ENCODE measurements at places on chromosomes 5 and 9.

DNA sequence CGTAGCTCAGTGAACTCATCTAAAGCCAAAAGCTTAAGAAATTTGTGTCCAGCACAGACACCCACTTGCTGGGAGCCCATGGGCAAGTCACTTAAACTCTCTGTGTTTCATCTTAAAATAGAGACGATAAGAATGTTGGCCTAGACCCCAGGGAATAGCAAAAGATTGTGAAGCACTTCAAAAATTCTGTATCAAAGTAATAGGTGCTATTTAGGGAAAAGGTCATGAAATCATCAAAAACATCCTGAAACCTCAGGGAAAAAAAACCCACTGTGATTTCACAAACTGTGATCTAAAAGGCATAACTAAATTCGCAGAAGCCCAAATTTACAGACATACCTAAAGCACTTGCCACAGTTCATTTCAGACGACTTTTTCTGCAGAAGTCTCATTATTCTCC is 278.3 kb downstream of the NR2F1-AS1 start:
- DNase-seq, result no peak

DNA sequence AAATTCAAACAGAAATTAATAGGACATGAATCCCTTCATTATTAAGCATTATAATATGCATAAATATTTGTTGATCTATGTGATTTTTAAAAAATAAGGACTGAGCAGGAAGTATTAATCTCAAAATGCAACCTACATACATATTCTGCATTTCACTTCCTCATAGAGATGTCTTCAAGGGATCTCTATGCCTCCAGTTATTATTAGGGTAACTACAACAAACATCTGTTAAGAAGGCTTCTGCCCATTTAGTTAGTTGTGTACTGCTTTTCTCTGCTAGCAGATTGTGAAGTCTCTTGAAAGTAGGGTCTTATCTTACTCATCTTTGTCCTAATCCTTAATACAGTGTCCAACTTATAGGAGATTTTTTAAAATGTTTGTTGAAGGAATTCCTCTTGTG is 414.1 kb downstream of the ACTL7B start:
- no peak for DNase-seq

GRCh38 chr9:12666813-12667212 is 26.4 kb upstream of the TYRP1 start:
- no peak for DNase-seq

DNA sequence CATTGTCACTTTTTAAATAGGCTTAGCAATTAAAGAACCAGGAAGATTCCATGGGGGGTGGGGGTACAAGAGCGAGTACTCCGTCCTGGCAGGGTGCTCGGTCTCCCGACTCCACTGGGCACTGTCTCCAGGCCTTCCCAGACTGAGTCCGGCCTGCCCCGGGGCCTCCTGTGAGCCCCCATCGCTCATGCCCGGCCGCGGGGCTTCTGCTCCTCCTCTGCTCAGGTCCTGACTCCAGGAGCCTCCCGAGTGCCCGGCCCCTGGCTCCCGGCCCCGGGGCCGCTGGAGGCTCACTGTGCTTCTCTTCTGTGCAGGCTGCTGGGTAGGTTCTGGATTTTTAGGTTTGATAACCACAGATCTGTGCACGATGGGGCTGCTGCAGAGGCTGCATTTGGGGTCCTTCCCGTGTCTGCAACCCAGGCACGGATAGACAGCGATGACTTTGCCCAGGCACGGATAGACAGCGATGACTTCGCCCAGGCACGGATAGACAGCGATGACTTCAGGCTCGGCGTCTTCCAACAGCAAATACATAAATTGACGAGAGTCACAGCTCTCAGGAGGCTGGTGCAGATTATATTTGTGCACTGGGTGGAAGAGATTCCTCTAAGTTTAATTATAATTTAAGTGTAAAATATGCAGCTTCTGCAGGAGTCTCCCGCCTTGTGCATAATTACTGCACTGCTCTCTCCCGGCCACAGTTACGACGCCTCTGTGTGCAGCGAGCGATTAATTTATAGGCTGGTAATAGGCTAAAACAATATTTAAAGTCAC is 74.8 kb upstream of the RXRA start:
- no peak for DNase-seq

- no peak for DNase-seq
These were observed 97.4 kb downstream of the PARP8 start for GRCh38 chr5:50763846-50764245.

- no peak for DNase-seq
These were observed 17.3 kb upstream of the LTC4S start for GRCh38 chr5:179776411-179776938.

GRCh38 chr5:150356575-150357294 is 762 bp upstream of the TCOF1 start:
- no peak for DNase-seq

DNA sequence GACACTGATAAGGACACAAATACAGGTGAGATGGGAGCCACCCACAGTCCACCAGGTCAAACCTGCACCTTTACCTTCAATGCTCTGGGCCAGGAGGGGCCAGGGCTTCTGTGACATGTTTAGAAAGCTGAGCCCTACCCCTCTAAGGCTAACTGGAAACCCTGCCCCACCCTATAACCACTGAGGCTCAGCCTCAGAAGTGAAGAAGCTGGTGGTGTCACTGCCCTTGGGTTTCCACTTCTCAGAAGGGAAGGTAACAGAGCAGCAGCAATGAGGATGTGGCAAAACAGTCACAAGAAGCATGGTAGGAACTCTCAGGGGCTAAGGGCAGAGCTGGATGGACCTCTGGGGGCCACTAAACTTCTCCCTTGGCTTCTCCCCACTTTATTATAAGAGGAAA is 6.0 kb downstream of the PDGFRB start:
- DNase-seq, result no peak

- no peak for DNase-seq
These were observed 36.5 kb downstream of the FOXI1 start for GRCh38 chr5:170142196-170142595.

- DNase-seq, result no peak
These were observed 192.4 kb downstream of the ANXA1 start for GRCh38 chr9:73344060-73344459.

- DNase-seq, result no peak
These were observed 102.8 kb upstream of the GNA14 start for GRCh38 chr9:77750981-77751340.

DNA sequence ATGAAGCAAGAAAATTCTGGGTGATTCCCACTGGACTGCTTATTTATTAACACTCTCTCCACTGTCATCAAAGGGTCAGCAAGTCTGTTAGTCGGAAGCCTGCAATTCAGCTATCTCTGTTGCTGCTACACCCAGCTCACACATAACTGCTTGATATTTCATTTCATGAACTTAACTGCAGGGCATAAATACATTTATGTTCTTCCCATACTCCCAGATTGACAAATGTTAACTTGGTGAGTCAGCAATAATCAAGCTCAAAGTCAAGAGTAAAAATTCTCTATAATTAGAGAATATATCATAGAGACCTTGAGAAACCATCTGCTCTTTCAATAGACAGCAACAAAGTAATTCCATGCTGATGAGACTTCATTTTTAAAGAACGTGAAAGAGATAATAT is 198.8 kb downstream of the ADAMTS12 start:
- no peak for DNase-seq

GRCh38 chr5:163947848-163948666 is 442.6 kb downstream of the MAT2B start:
- no peak for DNase-seq

GRCh38 chr9:124282442-124283227 is 24.9 kb downstream of the NEK6 start:
- DNase-seq, result no peak

DNA sequence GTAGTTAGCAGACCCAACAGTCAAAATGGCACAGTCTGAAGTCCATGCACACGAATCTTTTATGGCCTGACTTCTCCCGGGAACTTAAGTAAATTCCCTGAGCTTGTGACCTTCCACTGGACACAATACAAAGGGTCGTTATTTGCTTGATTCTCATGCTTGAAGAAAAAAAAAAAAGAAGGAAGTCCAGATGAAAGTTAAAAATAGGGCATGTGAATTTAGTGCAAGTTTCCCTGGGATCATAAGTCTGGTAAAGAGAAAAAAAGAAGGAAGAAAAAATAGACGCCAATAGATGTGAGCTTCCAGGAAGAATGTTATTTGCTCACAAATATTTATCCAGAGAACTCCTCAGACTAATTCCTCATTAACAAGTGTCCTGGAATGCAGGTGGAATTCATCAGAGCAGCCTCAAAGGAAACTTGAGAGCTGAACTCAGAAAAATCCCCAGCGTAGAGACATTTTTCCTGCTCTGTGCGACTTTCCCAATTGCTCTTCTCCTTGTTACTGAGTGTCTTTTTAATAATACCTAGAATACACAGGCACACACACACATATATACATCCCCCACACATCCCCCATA is 616.3 kb downstream of the EBF1 start:
- no peak for DNase-seq

DNA sequence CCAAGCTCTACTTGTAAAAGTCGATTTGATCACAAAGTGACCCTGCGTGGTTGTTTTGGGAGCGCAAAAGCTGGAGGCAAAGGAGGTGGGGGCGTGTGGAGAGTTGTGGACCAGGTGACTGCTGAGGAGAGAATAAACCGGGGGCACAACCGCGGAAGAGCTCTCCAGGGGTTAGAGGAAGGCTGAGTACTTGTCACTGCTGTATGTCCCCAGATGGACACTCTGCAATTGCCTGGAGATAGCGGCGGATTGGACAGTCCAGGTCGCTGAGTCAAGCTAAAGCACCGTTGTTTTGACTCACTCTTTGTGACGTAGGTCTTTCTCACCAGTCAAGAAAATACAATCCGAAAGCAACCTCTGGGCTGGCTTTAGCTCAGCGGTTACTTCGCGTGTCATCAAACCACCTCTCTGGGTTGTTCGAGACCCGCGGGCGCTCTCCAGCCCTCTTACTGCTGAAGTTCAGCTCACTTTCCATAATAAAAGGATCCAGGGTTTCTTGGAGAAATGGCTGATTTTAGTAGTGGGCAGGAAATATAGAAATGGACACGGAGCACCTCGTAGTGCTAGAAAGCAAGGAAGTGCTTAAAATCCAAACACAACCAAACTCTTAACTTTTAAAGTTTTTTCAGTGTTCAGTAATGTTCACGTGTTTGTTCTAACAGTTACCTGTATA is 25.7 kb downstream of the ZMAT2 start:
- no peak for DNase-seq

GRCh38 chr5:134651531-134651930 is 2.9 kb downstream of the SEC24A start:
- no peak for DNase-seq

- no peak for DNase-seq
These were observed 112.5 kb upstream of the TBC1D2 start for GRCh38 chr9:98367923-98368322.

- no peak for DNase-seq
These were observed 95.7 kb upstream of the EGFLAM start for GRCh38 chr5:38162625-38163024.

DNA sequence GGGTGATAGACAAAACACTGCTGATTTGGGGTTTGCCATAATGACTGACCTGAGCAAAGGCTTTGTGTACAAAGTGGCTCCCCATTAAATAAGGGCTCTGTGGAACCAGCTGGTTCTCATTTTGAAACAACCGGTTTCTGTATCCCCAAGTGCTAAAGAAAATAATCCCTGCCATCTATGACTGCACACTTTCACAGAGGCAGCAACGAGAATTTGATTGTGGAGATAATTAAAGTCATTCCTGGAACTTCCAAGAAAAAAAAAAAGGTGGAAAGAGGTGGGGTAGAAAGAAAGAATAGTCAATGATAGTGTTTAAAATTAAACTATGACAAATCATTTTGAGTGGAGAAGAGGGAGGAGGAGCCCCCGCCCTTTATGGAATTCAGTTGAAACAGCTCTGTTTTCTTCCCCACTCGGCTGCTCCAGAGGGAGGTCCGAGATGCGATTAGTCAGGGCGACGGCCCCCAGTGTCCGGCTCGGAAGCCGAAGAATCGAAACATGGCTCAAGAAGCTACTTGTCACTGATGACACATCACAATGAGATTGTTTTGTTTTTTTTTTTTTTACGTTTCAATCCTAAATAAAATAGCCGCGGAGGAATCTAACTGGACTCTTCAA is 38.4 kb downstream of the EBF1 start:
- no peak for DNase-seq

- no peak for DNase-seq
These were observed 163.3 kb upstream of the PPP1R2B start for GRCh38 chr5:156686796-156687195.

- DNase-seq, result no peak
These were observed 4.3 kb downstream of the LCP2 start for GRCh38 chr5:170293273-170293672.

- no peak for DNase-seq
These were observed 145.2 kb upstream of the CDH12 start for GRCh38 chr5:22998362-22998761.

DNA sequence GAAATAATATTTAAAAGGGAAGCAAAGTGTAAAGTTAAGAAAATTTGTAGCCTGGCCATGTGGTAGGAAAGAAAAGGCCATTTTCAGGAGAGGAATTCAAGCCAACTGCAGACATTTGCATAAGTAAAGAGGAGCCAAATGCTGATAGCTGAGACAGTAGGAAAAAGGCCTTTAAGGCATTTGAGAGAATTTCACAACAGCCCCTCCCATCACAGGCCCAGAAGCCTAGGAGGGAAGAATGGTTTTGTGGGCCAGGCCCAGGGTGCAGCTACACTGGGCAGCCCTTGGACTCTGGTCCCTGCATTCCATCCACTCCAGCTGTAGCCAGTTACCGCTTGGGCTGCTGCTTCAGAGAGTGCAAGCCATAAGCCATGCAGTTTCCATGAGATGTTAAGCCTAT is 1556.8 kb downstream of the EFNA5 start:
- DNase-seq, result no peak

- no peak for DNase-seq
These were observed 65.2 kb upstream of the RNU6ATAC start for GRCh38 chr9:134229466-134230091.

- no peak for DNase-seq
These were observed 246.9 kb upstream of the GAS1 start for GRCh38 chr9:87193925-87194868.

DNA sequence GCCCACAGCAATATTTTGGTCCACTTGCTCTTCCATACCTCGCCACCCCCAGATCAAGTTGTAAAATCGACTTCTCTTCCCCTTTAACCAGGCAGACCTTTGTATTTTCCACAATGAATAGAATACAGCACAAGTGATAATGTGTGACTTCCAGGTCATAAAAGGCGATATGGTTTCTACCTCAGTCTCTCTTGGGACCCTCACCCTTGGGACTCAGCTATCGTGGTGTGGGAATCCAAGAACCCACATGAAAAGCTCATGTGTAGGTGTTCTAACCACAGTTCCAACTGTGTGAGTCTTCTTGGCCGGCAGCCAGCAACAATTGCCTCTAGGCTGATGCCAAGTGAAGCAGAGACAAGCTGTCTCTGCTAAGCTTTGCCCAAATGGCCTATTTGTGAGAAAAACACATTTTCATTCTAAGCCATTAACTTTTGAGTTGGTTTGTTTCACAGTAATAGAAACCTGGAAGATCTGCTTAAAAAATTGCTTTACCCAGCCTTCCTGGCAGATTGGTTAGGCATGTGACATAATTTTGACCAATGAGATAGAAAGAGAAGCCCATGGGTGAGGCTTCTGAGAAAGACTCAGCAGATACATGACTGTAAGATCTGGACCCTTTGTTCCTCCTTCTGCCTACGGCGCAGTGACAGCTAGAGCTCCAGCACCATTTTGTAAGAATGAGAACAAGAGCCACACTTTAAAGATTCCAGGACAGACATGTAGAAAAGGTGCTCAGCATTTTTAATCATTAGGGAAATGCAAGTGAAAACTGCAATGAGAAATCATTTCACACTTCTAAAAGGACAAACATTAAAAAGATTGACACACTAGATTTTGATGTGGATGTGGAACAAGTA is 18.3 kb upstream of the MLLT3 start:
- peak; percentile 36 for DNase-seq

- DNase-seq, result no peak
These were observed 207.4 kb downstream of the AGTPBP1 start for GRCh38 chr9:85534340-85534739.

- peak; percentile 22 for DNase-seq
These were observed 2118.6 kb upstream of the C9orf72 start for GRCh38 chr9:29691758-29692407.

Data from NCI-H526 treated with DMSO at 0.1 percent for 48 hours (cell line).